ENCODE measurements at places on chromosomes 16 and 17.

DNA sequence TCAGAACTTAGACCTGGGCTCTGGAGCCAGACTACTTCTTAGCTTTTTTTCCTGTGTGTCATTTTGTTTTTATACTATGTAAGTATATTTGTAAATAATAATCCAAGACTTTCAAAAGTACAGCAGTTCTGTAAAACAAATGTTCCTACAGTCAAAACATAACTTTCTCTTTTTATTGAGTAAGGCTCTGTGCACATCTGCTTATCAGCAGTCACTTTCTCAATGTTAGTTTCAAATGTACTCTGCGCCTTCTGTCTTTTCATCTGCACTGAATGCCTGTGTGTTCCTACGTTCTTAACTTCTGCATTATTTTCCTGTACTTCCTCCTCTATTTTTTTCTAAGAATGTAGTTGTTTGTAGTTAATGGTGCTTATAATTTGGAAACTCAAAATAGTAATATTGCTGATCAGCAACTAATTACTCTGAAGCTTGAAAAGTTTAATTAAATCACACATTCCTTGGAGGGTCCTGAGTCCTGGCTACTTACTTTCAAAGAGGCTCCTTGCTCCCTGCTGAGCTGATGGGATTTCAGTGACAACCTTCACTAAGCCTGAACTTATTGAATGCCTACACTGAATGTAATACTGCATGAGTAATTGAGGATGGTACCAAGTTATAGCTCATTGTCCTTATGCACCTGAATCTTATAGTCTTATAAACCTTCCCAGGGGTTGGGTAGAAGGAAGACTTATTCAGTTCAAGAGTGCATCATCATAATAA, 329.9 kb downstream of the KCNJ2 start:
- no peak for DNase-seq

GRCh38 chr17:31414550-31414918, 23.1 kb downstream of the RAB11FIP4 start:
- no peak for DNase-seq

DNA sequence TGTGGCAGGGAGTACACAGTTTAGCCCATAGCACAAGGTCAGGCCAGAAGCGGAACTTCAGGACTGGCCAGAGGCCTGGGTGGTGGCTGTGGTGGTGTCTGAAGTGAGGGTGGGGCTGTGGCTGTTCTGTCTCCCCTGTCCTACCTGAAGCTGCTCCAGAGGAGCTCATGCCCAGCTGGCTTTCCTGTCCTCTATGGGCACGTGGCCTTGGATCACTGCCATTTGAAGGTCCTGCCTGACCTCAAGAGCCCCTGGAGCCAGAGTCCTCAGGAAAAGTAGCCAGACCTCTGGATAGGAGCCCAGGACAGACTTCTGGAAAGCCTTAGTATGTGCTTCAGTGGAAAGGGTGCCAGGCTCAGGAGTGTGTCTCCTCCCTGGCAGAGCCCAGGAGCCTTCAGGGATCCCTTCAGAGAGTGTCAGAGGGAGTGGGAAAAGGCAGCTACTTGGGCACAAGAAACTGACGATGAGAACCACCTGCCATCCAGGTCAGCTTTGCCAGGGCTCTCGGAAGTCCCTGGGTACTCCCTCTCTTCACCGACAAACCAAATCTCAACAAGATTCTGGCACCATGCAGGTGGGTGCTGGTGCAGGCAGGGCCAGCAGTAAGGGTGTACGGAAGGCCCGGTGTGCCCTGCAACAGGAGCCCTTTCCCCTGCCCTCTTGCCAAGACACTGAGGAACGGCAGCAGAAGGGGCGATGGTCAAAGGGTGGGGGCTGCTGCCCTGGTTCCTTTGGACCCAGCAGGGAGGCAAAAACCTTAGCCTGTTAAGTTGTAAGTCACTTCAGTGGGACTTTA, 153.7 kb downstream of the NTN1 start:
- no peak for DNase-seq

- no peak for DNase-seq
Observed at GRCh38 chr16:21643785-21644184, 8.6 kb downstream of the IGSF6 start.

GRCh38 chr17:20174588-20175265, 165.6 kb downstream of the SPECC1 start:
- no peak for DNase-seq

GRCh38 chr17:29066606-29067005, 23.7 kb downstream of the PIPOX start:
- DNase-seq = no peak

- no peak for DNase-seq
Observed at GRCh38 chr17:17511881-17512858, 16.0 kb upstream of the RASD1 start.

- no peak for DNase-seq
Observed at GRCh38 chr16:66740533-66740932, 10.9 kb downstream of the DYNC1LI2 start.

GRCh38 chr17:79478051-79478461, 132.8 kb downstream of the RBFOX3 start:
- no peak for DNase-seq

- no peak for DNase-seq
Observed at GRCh38 chr17:1239210-1239609, 31.0 kb upstream of the BHLHA9 start.

DNA sequence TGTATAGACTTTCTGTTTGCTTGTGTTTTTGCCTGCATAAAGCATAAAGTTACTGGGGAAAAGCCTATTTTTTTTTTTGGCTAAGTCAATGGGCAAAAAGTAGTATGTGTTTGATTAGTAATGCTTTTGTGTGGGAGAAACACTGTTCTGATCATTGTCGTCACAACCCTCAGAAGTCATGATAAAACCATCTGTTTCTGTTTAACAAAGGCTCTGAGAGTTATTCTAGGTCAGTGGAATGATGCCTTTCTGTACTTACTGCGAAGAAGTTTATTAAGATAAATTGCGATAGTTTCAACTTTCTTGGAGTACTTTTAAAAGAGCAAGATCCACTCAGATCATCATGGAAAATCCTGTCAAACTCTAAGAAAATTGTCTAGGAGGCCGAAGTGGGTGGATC, 80.9 kb downstream of the PRKCA start:
- DNase-seq = no peak

All from activated CD4-positive, alpha-beta T cell treated with anti-CD3 and anti-CD28 coated beads, Interleukin-2, amount 50 U/mL, for 24 hours (primary cell).